ENCODE measurements at places on chromosomes 1 and 21. TPM values are rescaled to one million over a fixed set of nuclear protein-coding genes. Genes with fewer than 3 reads are reported as not detected.

DNA sequence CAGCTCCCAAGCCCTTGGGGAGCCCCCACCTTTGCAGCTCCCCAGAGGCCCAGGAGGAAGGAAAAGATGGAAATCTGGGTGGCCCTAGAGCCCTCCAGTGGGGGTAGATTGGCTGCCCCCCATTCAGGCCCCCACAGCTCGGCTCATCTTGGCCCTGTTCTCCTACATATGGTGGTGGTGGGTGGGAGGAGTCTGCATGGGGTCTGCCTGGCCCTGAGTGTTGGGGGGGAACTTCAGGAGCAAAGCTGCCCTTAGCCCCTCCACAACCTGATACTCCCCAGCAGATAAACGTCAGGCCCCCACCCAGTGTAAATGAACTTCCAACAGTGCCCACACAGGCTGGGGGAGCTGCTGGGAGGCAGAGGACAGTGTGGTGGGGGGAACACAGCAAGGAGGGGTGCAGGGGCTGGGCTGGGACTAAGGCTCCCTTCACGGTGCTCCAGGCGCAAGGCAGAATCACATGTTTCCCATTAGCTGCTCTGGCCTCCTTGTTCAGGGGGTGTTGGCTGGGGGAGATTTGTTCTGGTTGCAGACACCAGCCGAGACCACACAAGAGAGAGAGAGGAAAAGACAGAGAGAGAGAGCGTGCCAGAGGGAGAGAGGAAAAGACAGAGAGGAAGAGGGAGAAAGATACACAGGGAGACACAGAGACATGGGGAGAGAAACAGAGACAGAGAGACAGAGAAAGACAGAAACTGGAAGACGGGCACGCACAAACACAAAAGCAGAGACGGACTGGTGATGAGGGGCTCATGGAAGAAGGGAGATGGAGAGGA is 42.6 kb downstream of the AHDC1 start:
- H3K36me3 ChIP-seq = no peaks in the 10 kb centered on the region
- H3K4me1 ChIP-seq = peaks cover 33% of the 10 kb centered on the region
- DNase-seq = peak; percentile 59
- no peaks in the 10 kb centered on the region for H3K27me3 ChIP-seq

DNA sequence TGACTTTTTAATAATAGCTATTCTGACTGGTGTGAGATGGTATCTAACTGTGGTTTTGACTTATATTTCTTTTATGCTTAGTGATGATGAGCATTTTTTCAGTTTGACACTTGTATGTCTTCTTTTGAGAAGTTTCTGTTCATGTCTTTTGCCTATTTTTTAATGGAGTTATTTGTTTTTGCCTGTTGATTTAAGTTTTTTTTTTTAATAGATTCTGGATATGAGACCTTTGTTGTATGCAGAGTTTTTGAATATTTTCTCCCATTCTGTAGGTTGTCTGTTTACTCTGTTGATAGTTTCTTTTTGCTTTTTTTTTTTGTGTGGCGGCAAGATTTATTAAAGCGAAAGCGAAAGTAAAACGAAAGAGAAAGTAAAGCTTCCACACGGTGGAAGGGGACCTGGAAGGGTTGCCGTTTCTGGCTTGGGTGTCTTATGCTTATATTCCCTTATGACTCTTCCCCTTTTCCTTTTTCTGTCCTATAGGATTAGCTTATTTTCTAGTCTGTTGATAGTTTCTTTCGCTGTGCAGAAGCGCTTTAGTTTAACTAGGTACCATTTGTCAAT is 67.6 kb downstream of the TBX19 start:
- no peaks in the 10 kb centered on the region for H3K27me3 ChIP-seq
- no peaks in the 10 kb centered on the region for H3K36me3 ChIP-seq
- no peaks in the 10 kb centered on the region for H3K4me1 ChIP-seq
- H3K4me3 ChIP-seq = no peak overlapping the region

DNA sequence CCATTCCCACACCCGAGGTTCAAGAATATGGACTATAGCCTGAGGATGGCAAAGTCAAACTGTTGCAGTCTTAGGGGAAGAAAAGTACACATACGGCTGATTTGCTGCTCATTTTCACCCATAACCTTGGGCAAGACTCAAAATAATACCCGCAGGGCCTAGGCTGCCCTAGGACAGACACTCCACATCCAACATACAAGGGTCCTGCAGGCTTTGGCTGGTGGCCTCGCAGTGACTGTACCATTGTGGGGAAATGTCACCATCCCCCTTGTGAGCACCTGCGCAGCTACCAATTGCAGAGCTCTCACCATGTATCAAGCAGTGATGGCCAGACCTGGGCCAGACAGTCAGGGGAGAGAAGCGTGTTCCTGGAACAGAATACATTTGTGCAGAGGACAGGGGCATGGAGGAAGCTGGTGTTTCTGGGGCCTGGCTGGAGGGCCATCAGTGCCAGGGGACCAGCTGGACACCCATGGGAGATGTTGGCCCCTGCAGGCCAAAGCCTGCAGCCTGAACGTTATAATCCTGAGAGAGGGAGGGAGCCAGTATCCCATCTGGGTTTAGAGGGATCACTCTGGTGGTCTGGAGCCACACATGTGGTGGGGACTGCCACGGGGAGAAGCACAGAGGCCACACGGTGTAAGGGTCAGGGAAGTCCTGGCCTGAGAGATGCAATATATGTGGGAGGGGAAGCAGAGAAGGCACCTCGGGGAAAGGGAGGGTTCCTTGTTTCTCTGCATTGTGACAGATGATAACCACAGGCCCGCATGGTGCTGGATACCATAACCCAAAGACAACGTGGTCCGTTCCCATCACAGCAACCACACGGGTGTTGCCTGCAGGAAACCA is 101.2 kb downstream of the GLIS1 start:
- H3K27ac ChIP-seq = no peak overlapping the region
- H3K4me1 ChIP-seq = no peaks in the 10 kb centered on the region
- no peak for DNase-seq
- H3K4me3 ChIP-seq = no peak overlapping the region
- H3K36me3 ChIP-seq = no peaks in the 10 kb centered on the region

DNA sequence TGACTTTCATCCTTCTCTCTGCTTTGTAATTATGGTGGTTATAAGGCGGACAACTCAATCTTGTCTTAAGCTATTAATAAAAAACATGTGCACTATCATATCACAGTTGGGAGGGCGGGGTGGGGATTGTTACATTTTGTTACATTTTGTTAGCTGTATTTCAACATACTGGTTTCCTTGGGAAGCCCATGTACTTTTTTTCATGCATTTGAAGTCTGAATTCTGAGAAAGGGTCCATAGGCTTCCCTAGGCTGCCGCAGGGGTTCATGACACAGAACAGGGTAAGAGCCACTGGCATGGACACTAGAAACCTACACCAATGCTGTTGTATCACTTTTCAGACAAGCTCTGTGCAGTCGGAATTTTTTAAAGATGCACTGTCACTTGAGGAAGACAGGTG is 178.8 kb downstream of the ETS2 start:
- peak overlapping the region; percentile 17 for H3K27ac ChIP-seq
- no peak for DNase-seq
- H3K4me3 ChIP-seq = no peak overlapping the region
- peaks cover 50% of the 10 kb centered on the region for H3K4me1 ChIP-seq

- DNase-seq = peak; percentile 32
- H3K27me3 ChIP-seq = no peaks in the 10 kb centered on the region
- no peaks in the 10 kb centered on the region for H3K4me1 ChIP-seq
- H3K4me3 ChIP-seq = no peak overlapping the region
Observed at GRCh38 chr21:42581993-42582786, 68.5 kb downstream of the SLC37A1 start.

- H3K27ac ChIP-seq = no peak overlapping the region
- H3K27me3 ChIP-seq = no peaks in the 10 kb centered on the region
Observed at GRCh38 chr1:86641318-86641717, 63.1 kb upstream of the SH3GLB1 start.

DNA sequence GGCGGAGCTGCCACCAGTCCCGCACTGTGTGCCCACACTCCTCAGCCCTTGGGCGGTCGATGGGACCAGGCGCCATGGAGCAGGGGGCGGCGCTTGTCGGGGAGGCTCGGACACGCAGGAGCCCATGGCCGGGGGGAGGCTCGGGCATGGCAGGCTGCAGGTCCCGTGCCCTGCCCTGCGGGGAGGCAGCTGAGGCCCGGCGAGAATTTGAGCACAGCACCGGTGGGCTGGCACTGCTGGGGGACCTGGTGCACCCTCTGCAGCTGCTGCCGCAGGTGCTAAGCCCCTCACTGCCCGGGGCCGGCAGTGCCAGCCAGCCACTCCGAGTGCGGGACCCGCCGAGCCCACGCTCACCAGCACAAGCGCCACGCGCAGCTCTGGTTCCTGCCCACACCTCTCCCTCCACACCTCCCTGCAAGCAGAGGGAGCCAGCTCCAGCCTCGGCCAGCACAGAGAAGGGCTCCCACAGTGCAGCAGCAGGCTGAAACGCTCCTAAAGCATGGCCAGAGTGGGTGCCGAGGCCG is 267.7 kb downstream of the RYR2 start:
- no peaks in the 10 kb centered on the region for H3K36me3 ChIP-seq
- H3K4me1 ChIP-seq = no peaks in the 10 kb centered on the region
- no peaks in the 10 kb centered on the region for H3K27me3 ChIP-seq
- H3K27ac ChIP-seq = no peak overlapping the region
- H3K4me3 ChIP-seq = no peak overlapping the region

- H3K27me3 ChIP-seq = no peaks in the 10 kb centered on the region
- H3K27ac ChIP-seq = peak overlapping the region; percentile 59
- peaks cover 10% of the 10 kb centered on the region for H3K4me1 ChIP-seq
- no peak overlapping the region for H3K4me3 ChIP-seq
- peak; percentile 35 for DNase-seq
Observed at GRCh38 chr1:223102797-223103533, 40.1 kb downstream of the TLR5 start.

DNA sequence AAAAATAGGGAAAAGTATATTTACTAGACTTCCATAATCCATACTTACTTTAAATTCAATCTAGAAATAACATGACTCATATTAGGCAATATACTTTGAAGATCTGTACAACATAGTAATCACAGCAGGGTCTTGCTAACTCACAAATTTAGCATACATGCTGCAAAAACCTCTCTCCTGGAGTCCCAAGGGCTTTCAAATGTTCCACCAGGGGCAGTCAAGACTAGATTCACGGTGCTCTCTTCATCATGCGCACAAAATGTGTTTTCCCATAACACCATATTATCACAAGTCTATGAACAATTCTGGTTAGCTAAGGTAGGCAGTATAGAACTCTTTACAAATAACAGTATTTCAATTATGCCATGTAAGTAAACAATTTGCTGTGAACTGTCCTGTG is 45.8 kb downstream of the SSX2IP start:
- no peak overlapping the region for H3K4me3 ChIP-seq
- DNase-seq = no peak
- no peak overlapping the region for H3K27ac ChIP-seq
- no peaks in the 10 kb centered on the region for H3K36me3 ChIP-seq
- no peaks in the 10 kb centered on the region for H3K4me1 ChIP-seq

DNA sequence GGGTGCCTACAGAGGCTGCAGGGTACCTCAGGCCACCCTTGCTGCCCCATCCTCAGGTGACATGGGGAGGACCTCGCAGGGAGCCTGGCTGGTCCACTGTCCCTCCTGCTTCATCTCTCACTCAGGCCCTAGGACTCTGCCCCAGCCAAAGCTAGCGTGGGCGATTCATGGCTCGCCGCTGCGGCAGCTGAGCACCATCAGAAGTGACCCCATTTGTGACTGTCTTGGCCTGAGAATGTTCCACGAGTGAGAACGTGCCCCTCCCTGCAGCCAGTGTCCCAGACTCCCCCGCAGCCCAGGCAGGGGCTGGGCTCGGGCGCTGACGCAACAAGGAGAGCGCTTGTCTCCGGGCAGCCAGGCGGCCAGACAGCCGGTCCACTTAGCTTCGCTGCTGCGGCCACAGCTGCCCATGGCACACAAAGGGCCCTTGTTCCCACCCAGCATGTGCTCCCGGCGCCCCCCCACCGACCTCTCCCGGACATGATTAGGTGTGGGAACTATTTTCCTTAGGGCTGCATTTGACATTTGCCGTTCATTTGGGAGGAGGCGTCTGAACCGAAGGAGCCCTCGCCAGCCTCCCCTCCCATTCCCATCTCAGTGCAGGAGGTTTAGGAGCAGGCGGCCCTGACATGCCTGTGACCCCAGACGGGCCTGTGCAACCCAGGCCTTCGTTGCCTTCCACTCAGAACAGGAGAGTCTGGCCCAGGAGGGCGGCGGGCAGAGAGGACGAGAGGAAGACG is 19.3 kb upstream of the POFUT2 start:
- H3K4me3 ChIP-seq = no peak overlapping the region
- peak; percentile 94 for DNase-seq
- H3K27ac ChIP-seq = peak overlapping the region; percentile 43
- peaks cover 26% of the 10 kb centered on the region for H3K4me1 ChIP-seq

DNA sequence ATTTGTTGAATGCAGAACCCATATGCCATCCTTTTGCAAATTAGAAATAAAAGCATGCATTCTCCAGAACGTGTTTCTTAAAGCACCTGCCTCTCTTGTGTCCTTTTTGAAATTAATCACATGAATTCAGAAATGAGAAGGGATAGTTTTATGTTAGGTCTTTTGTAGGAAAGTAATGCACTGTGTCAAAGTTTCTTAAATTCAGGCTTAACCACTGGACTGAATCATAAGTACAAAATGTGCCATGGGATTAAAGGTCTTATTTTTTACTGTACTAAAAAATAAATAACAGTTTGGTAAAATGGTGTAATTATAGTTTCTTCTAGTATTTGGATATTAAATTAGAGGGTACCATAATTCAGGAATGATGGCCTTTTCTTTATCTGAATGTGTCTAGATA is 290.1 kb upstream of the USP25 start:
- H3K36me3 ChIP-seq = no peaks in the 10 kb centered on the region
- no peaks in the 10 kb centered on the region for H3K4me1 ChIP-seq
- H3K27ac ChIP-seq = no peak overlapping the region
- H3K4me3 ChIP-seq = no peak overlapping the region
- DNase-seq = no peak

Gene ALDH9A1
- total RNA-seq = 76.3 TPM

Gene C1orf94
- total RNA-seq = not detected

Gene PLA2G2C
- not detected for total RNA-seq

Gene SELP
- total RNA-seq = 11.2 TPM

Gene MAP10
- total RNA-seq = 2.7 TPM
